Aorta (tissue), 5 donors: ENCODE measurements at places on chromosomes 4 and X. TPM values are rescaled to one million over a fixed set of nuclear protein-coding genes. Genes with fewer than 3 reads are reported as not detected.
A peak's percentile ranks its signal among the peaks of the same experiment; 100 is the strongest.

CHIC1 gene
- total RNA-seq = 13.6 TPM

GRCh38 chrX:14505648-14506047, 23.7 kb upstream of the GLRA2 start:
- peaks cover 2% of the 10 kb centered on the region for H3K4me1 ChIP-seq
- no peak overlapping the region for H3K4me3 ChIP-seq
- no peak overlapping the region for H3K27ac ChIP-seq

GRCh38 chrX:106611679-106612392, at the start of gene RADX:
Gene RADX (plus strand): TSS chrX:106611978. CDS start chrX:106612081, 103 bp downstream.
- DNase-seq = peak; percentile 91
- peak within 1 kb of the TSS; percentile 36 for H3K4me3 ChIP-seq
- no peaks in the 10 kb centered on the region for H3K4me1 ChIP-seq
- H3K27me3 ChIP-seq = no peaks in the 10 kb centered on the region
- H3K27ac ChIP-seq = no peak within 1 kb of the TSS
- no peaks in the 10 kb centered on the region for H3K36me3 ChIP-seq

DNA sequence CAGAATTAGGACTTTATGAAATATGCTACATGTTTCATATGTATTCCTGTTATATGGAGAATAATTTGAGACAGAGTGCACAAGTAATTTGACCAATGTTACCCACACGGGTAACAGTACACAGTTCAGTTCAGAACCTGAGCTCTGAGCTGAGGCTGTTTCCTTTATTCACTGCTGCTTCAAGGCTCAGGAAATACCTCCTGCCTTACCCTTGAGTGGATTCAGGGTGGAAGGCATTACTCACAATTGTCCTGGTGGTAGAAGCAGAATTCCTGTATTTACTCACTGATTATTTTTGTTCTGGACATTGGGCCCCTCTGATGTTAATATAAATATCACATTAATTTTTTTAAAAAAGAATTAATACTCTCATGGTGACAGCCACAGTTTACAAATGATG, 73.5 kb upstream of the CAMK2D start:
- no peaks in the 10 kb centered on the region for H3K27me3 ChIP-seq
- H3K4me1 ChIP-seq = no peaks in the 10 kb centered on the region
- H3K4me3 ChIP-seq = no peak overlapping the region
- no peak overlapping the region for H3K27ac ChIP-seq
